ENCODE measurements at places on chromosomes 4 and X.

DNA sequence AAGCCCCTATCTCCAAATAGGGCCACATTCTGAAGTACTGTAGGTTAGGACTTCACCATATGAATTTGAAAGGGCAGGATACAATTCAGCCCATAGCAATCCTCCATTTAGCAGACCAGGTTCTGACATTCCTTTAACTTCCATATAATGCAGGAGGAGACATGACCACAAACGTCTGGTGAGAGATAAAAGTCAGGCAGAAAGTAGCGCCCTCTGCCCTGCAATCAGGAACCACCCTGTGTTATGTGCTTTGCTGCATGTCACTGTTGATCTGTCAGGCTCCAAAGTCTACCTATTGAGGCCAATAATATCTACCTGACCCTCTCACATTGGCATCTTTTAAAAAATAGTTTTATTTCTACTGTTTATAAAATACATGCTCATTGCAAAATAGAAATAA lies 30.2 kb upstream of the SEPSECS start:
- DNase-seq = no peak

GRCh38 chr4:115749404-115749803 lies 636.0 kb upstream of the NDST4 start:
- no peak for DNase-seq

GRCh38 chrX:53155512-53156206 lies 61.7 kb downstream of the KANTR start:
- no peak for DNase-seq

DNA sequence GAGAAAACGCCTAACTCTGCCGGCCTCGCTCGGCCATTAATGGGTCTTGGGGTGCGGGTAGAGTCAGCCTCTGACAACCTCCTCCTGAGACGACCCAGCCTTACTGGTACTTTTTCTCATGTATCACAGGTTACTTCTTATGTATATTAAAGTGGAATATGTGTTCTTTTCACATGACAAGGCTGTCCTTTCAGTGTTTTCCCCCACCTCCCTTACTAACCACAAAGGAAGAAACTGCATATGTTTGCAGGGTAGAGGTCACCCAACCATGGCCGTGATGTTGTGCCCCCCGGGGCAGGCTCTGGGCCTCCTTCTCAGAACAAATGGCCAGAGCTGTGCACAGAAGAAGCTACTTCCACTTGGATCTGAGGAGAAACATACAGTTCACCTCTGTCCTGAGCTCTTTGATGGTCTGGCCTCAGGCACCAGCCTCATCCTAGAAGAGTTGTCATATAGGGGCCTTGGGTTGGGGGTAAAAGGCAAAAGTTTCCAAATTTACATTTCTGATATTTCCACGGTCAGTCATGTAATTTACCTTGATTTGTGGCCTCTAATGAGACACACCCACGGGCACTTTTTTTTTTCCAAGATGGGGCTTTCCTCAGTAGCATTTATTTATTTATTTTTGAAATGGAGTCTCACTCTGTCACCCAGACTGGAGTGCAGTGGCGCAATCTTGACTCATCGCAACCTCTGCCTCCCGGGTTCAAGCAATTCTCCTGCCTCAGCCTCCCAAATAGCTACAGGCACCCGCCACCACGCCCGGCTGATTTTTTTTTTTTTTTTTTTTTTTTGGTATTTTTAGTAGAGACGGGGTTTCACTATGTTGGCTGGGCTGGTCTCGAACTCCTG lies 1.9 kb downstream of the SOWAHD start:
- DNase-seq = no peak

- no peak for DNase-seq
Measured at GRCh38 chr4:155818639-155819038, 47.4 kb downstream of the ASIC5 start.

DNA sequence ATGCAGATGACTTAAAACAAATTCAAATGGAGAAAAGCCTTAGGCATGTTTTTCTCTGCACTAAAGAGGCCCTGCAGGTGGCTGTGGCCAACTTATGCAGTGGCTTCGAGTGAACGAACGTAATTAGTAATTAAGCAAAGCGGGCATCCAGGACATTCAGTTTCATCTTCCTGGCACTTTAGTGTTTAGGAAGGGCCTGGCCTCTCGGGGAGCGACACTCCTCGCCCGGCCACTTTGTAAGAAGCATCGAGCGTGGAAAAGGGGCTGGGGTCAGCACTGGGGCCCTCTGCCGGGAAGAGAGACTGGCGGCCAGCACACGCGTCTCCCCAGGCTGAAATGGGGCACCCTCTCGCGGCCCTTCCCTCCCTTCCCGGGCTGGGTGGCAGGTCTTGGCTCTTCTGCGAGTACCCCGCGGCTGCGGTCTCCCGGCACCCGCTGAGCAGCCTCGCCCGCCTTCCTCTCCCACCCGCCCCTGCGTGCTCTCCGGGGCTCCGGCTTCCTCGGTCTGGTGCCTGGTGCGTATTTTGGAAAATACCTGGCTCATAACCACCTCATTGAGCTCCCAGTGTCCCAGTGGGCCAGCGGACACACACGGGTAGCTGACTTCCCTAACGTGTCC lies 677 bp upstream of the CYP4V2 start:
- no peak for DNase-seq

Measured in NCI-H1436 (cell line).